Activated CD8-positive, alpha-beta T cell treated with anti-CD3 and anti-CD28 coated beads for 36 hours (primary cell): ENCODE measurements at places on chromosomes 3 and 15. TPM values are rescaled to one million over a fixed set of nuclear protein-coding genes. Genes with fewer than 3 reads are reported as not detected.

The GOLGA6A gene
- not detected for total RNA-seq

The C3orf22 gene
- not detected for total RNA-seq

The TUSC7 gene
- total RNA-seq = not detected

The ARL6 gene
- total RNA-seq = 6.4 TPM

The CCDC33 gene
- 0.16 TPM for total RNA-seq

The CPNE9 gene
- total RNA-seq = not detected

The TMEM42 gene
- 11.8 TPM for total RNA-seq

The ROBO2 gene
- not detected for total RNA-seq

The SLC35G2 gene
- 3.0 TPM for total RNA-seq

The FAM107A gene
- not detected for total RNA-seq

The RBP2 gene
- total RNA-seq = not detected

DNA sequence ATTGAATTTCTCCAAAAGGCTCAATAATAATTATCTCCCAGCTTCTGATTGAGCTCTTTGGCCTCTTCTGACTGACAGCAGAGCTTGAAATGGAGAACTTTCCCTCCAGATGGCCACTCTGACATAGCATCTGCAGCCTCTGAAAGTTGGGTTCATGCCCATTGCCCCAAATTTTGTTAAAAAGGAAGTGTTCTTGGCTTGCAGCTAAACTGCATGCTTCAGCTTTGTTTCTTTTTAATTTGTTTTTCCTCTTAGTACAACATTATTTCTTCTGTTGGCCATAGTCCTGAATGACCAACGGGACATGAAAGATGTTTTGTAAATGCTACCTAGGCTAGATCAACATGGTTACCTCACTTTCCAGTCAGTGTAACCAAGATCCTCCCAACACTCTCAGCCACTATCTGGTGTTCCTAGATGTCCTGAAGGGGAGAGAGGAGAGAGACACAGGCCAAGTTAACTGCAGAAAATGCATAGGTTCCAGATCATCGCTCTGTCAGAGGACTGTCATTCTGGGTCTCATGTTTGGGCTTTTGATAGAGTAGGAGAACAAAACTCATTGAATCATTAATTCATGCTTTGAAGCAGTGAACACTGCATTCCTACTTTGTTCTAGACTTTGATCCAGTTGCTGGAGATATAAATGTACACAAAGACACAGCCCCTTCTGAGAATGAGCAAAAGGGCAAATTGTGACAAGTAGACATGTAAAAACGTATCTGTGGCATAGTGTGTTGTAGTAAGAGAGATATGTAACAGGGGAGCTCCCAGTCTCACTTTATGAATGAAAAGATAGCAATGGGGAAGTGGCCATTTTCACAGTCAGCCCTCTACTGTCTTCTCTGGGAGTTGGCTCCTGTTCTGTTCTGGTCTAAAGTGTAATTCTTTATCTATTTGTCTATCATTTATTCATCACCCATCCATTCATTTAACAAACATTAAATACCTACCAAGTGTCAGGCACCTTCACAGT is 156.2 kb downstream of the ZNF621 start:
- no peaks in the 10 kb centered on the region for H3K27me3 ChIP-seq
- H3K4me1 ChIP-seq = no peaks in the 10 kb centered on the region
- no peaks in the 10 kb centered on the region for H3K36me3 ChIP-seq

- no peak overlapping the region for H3K4me3 ChIP-seq
- DNase-seq = peak; percentile 87
- peak overlapping the region; percentile 89 for H3K27ac ChIP-seq
- H3K4me1 ChIP-seq = peaks cover 33% of the 10 kb centered on the region
- peaks cover 44% of the 10 kb centered on the region for H3K36me3 ChIP-seq
Observed at GRCh38 chr3:49377483-49377882, 19.3 kb upstream of the GPX1 start.

GRCh38 chr3:134302674-134303073 is 52.0 kb upstream of the RYK start:
- no peaks in the 10 kb centered on the region for H3K36me3 ChIP-seq
- no peak overlapping the region for H3K27ac ChIP-seq
- H3K4me1 ChIP-seq = no peaks in the 10 kb centered on the region

GRCh38 chr3:114223143-114223542 is 14.2 kb downstream of the ZNF80 start:
- DNase-seq = peak; percentile 57
- peaks cover 88% of the 10 kb centered on the region for H3K4me1 ChIP-seq
- H3K4me3 ChIP-seq = peak overlapping the region; percentile 4
- H3K27me3 ChIP-seq = no peaks in the 10 kb centered on the region

- no peaks in the 10 kb centered on the region for H3K27me3 ChIP-seq
- H3K4me1 ChIP-seq = no peaks in the 10 kb centered on the region
- no peak overlapping the region for H3K4me3 ChIP-seq
- no peak overlapping the region for H3K27ac ChIP-seq
Observed at GRCh38 chr3:5488771-5489170, 301.3 kb downstream of the EDEM1 start.

- H3K36me3 ChIP-seq = peaks cover 15% of the 10 kb centered on the region
- H3K27me3 ChIP-seq = no peaks in the 10 kb centered on the region
- DNase-seq = no peak
Observed at GRCh38 chr15:30979457-30979856, 12.0 kb downstream of the MTMR10 start.

GRCh38 chr3:187833799-187834578 is 88.7 kb upstream of the BCL6 start:
- H3K36me3 ChIP-seq = peaks cover 4% of the 10 kb centered on the region
- DNase-seq = peak; percentile 69
- no peak overlapping the region for H3K27ac ChIP-seq
- no peak overlapping the region for H3K4me3 ChIP-seq

DNA sequence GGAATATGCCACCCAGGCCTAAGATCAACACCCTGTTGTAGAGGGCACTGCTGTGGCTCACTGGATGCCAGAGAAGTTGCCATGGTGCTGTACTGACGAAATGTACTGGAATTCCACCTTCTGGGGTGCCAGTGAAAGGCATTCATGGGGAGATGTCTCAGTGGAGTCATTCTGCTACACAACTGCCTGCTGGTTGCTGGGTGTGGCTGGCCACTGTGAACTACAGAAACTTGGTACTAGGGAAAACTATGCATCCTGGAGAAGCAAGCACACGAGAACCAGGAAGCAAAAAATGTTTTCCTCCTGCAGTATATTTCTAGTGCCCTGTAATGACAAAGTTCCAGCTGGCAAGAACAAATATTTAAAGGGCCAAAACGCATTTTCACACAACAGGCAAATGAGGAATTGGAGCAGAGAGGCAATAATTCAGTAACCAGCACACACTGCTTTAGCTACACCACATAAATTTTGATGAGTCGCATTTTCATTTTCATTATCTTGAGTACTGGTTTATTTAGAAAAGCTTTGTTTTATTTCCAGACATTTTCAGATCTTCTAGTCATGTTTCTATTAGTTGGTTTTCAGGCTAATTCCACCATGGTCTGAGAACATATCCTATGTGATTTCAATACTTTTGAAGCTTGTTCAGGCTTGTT is 18.3 kb upstream of the RFX7 start:
- peaks cover 4% of the 10 kb centered on the region for H3K27me3 ChIP-seq
- no peaks in the 10 kb centered on the region for H3K36me3 ChIP-seq
- no peaks in the 10 kb centered on the region for H3K4me1 ChIP-seq
- H3K4me3 ChIP-seq = no peak overlapping the region
- no peak for DNase-seq

GRCh38 chr3:39127908-39128304 is 20.4 kb downstream of the TTC21A start:
- DNase-seq = no peak
- H3K36me3 ChIP-seq = no peaks in the 10 kb centered on the region
- no peak overlapping the region for H3K4me3 ChIP-seq

GRCh38 chr3:186511245-186511644 is 32.9 kb downstream of the CRYGS start:
- peaks cover 44% of the 10 kb centered on the region for H3K4me1 ChIP-seq
- H3K27ac ChIP-seq = no peak overlapping the region
- H3K4me3 ChIP-seq = no peak overlapping the region
- no peaks in the 10 kb centered on the region for H3K27me3 ChIP-seq
- no peaks in the 10 kb centered on the region for H3K36me3 ChIP-seq

GRCh38 chr15:91926908-91927270 is 73.4 kb downstream of the SLCO3A1 start:
- DNase-seq = no peak
- no peak overlapping the region for H3K27ac ChIP-seq
- H3K27me3 ChIP-seq = no peaks in the 10 kb centered on the region
- H3K4me3 ChIP-seq = no peak overlapping the region

DNA sequence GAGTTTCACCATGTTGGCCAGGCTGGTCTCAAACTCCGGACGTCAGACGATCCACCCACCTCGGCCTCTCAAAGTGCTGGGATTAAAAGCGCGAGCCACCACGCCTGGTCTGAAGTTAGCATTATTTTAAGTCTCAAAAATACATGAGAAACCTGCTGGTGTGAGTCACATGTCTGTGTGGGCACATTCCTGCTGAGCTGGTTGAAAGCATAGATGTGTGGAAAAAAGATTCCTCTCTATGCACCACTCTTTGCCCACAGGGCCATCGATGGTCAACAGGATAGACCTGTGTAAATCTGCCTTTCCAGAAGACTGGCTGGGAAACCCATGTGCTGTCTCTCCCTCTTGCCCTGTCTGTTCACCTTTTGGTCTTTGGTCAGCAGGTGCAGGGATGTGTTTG is 63.5 kb downstream of the CHRD start:
- H3K36me3 ChIP-seq = no peaks in the 10 kb centered on the region
- H3K4me3 ChIP-seq = no peak overlapping the region
- no peak overlapping the region for H3K27ac ChIP-seq

DNA sequence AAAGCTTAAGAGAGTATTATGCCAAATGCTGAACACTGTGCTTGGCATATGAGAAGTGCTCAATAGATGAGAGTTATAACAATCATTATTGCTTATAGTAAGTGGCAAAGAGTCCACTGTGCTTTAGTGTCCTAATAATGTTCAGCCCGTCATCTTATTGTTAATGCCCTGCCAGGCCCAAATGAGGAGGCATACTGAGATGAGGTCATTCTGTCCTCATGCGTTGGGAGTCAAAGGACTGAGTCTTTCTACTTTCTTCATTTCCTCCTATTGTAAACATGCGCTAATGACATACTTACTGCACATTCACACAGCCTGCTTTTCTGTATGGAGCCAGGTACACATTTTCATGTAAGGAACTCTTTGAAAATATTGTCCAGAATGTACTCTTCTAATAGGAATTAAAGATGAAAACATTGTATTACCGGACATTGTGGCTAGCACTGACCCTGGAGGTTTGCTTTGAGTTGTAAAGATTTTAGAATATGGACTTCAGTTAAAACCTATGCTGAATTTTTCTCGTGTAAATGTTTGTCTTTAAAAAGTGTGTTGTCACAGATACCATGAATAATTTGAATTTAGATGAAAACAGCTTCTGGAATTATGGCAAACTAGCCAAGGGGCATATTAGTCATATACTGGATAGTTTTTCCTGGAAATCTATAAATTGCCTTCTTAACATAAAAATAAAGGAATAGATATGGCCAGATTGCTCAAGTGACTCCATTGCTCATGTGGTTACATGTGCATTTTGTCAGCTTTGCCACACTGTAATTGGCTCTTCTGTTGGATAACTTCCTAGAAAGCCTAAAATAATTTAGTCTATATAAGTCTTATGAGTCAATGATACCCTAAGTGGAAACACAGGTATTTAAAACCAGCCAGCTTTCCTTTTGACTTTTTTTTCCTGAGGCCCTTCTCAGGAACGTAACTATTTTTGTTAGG is 38.3 kb downstream of the KBTBD12 start:
- DNase-seq = no peak
- H3K36me3 ChIP-seq = no peaks in the 10 kb centered on the region
- H3K4me3 ChIP-seq = no peak overlapping the region
- no peak overlapping the region for H3K27ac ChIP-seq

GRCh38 chr3:144552346-144553057 is 580.9 kb downstream of the DIPK2A start:
- no peak overlapping the region for H3K27ac ChIP-seq
- no peak for DNase-seq
- no peaks in the 10 kb centered on the region for H3K4me1 ChIP-seq
- no peaks in the 10 kb centered on the region for H3K27me3 ChIP-seq
- H3K36me3 ChIP-seq = no peaks in the 10 kb centered on the region

DNA sequence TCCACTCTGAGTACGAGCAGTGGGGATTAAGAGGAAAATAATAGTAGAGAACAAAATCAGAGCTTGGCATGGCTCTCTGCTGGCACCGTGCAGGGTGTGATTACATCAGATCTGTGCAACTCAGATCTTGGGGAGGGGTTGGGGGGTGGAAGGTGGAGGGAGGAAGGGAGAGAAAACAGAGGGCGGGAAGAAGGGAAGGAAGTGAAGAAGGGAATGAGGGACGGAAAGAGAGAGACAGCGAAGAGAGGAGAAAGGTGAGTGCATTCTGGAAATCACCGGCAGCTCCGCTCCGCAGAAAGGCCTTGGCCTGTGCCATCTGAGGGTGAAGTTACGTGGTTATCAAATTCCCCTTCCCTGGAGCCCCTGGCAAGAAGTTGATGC is 31.0 kb upstream of the ADAMTS17 start:
- no peak for DNase-seq
- peaks cover 37% of the 10 kb centered on the region for H3K27me3 ChIP-seq
- H3K4me3 ChIP-seq = peak overlapping the region; percentile 21
- peaks cover 9% of the 10 kb centered on the region for H3K4me1 ChIP-seq
- no peak overlapping the region for H3K27ac ChIP-seq
- H3K36me3 ChIP-seq = no peaks in the 10 kb centered on the region

DNA sequence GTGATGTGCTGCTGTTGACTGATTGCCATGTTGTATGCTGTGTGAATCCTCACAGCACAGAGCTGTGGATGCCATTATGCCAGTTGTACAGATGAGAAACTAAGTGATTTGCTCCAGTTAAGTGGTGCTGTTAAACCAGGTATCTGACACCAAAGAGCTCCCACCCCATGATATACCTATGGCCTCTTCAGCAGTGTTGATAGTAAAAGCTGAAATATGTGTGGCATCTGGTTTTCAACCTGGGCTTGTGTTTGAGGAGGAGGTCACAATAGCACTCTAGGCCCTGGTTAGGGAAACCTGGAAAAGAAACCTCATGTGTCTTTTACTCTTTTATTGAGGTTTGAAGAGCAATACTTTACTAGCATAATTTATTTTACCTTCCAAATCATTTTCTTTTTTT is 21.4 kb downstream of the RAD54L2 start:
- no peak overlapping the region for H3K27ac ChIP-seq
- no peak overlapping the region for H3K4me3 ChIP-seq
- peaks cover 13% of the 10 kb centered on the region for H3K4me1 ChIP-seq
- H3K27me3 ChIP-seq = no peaks in the 10 kb centered on the region
- H3K36me3 ChIP-seq = peaks cover 8% of the 10 kb centered on the region

GRCh38 chr15:81286621-81287121 is 37.3 kb downstream of the STARD5 start:
- peak; percentile 41 for DNase-seq
- H3K4me3 ChIP-seq = peak overlapping the region; percentile 79
- peaks cover 78% of the 10 kb centered on the region for H3K4me1 ChIP-seq
